ENCODE measurements at places on chromosomes 5 and 9.

- no peak for DNase-seq
These were observed 36.1 kb upstream of the SLC2A8 start for GRCh38 chr9:127360829-127361228.

DNA sequence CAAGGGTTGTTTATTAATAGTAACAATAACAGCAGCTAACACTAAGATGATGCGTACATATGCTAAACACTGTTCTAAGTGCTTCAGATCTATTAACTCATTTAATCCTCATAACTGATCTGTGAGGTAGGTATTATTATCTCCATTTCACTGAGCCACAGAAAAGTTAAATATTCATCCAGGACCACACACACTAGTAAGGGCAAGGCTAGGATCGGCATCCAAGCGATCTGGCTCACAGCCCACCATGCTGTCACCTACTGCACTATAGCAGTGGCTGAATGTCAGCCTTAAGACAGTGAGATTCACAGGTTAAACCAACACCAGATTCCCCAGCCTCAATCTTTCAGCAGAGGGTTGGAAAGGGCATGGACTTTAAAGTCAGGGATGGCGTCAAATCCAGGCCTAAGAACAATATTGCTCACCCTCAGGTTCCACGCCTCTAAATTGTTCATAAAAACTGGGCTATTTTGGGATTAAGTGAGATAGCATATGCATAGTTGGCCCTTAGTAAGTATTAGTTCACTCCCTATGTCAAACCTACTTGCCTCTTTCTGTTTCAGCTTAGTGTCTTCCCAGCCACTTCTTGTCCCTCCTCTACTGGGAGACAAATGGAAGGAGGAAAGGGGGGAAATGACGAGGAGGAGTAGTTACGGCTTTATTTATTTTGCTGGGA, 150.8 kb downstream of the MAPKAP1 start:
- no peak for DNase-seq

DNA sequence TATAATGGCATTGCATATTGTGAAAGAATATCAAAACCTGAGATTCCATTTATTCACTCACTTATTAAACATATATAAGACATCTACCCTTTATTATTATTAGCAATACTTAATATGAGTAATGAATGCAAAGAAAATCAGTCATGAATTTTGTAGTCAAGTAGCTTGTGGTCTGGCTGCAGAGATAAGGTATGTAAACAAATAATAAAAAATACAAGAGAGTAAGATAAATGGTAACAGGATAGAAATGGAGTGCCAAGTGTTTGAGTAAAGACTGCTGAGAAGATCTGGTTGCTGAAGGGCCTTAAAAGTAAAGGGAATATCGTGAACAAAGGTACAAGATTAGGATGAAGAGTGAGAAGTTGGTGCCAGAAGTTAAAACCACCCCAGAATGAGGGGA, 18.4 kb downstream of the TRIM32 start:
- DNase-seq, result no peak

DNA sequence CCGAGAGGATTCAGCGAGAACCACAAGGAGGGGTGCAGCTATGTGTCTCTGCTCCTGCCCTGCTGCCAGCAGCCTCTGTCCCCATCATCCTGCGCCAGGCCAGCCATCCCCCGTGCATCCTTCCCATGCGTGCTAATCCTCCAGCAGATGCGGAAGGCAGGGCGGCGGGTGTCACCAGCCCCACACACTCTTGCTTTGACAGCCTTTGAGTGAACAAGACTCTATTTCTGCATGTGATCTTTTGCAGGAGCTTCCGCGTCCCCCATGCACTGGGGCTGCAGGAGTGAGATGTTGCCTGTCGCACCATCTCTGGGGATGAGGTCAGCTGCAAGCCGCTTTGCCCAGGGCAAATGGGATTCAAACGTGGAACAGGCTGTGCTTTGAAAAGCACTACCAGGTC, 58.0 kb upstream of the OLFM1 start:
- DNase-seq, result no peak

GRCh38 chr5:137856916-137857862, 10.5 kb upstream of the MYOT start:
- DNase-seq, result peak; percentile 52

DNA sequence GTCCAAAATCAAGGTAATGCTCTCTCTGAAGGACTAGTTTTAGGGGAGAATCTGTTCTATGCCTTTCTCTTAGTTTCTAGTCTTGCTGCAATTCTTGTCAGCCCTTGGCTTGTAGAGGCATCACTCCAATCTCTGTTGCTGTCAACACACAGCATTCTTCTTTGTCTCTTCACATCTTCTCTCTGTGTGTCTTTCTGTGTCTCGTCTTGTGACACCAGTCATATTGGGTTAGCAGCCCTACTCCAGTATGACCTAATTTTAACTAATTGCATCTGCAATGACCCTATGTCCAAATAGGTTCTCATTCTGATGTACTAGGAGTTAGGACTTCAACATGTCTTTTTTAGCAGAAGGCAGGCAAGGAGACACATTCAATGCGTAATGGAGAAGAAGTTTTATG, 1110.6 kb downstream of the DTWD2 start:
- no peak for DNase-seq

DNA sequence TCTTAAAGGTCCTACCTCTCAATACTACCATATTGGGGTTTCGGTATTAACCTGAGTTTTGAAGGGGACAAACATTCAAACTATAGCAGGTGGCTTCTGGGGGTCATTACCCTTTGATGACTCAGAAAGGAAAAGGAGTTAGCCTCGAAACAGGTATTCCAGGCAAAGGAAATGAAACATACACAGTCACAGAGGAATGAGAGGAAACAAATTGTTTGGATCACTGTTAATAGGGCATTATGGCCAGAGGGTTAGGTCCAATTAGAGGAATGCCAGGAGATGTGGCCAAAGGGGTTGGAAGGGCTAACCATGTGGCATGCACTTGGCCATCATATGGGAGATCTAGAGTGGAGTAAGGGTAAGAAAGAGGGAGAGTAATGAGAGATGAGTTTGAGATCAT, 23.9 kb upstream of the NIM1K start:
- no peak for DNase-seq

- no peak for DNase-seq
These were observed 8.3 kb upstream of the TIFAB start for GRCh38 chr5:135460246-135461033.

DNA sequence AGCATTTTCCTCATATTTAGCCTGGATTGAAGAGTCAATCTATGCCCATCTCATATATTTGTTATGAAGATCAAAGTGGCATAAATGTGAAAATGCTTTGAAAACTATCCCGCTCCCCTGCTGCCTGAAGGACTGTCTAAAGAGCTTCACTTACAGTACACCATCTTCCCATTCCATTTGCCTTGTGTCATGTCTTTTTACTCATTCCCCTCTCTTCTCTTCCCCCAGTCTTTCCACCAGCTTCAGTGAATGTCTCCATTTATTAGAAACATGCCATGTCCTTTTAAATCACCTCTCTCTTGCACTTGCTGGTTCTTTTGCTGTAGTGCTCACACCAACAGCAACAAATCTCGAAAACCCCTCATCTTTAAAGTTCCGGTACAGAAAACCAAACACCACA, 192.7 kb upstream of the SGCD start:
- no peak for DNase-seq

DNA sequence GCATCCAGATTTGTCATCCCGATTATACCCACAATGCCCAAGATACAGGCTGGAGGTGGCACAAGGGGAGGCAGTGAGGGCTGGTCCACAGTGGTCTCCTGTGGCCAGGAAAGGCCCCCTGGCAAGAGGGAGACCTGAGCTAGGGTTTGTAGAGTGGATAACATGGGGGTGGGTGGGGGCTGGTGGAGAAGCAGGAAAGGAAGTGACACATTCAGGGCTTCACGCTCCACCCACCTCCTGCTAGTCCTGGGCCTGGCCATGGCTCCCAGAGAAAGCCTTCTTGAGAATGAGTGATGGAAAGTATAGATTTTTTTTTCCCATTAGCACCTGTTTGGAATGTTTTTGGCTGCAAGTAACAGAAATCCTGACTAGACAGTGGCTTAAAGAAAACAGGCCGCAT, 81.3 kb downstream of the ANKRD33B start:
- DNase-seq, result no peak

GRCh38 chr9:19241728-19242127, 11.2 kb downstream of the DENND4C start:
- DNase-seq, result no peak

DNA sequence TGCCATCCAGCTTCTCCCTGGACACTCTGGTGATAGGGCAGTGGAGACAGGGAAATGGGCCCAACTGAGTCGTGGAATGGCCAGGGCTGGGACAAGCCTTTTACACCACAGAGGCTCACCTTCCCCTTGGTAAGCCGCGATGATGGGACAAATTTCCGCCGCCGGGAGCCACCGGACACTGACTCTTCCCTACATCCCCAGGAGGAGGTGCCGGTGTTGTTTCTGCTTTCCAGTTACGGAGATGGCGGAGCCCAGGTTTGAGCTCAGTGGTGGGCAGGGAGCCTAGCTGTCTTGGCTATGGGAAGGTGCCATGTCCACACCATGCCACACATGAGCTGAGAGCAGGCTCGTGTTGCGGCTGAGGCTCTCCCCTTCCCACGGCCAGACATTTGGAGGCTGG, 19.9 kb upstream of the WNK2 start:
- DNase-seq, result no peak

GRCh38 chr5:117794847-117795246, 1193.5 kb downstream of the DTWD2 start:
- no peak for DNase-seq

- no peak for DNase-seq
These were observed 75.8 kb downstream of the MAP1B start for GRCh38 chr5:72183101-72183520.

GRCh38 chr5:95953021-95953702, 8.5 kb downstream of the ELL2 start:
- DNase-seq, result no peak
